Effector memory CD4-positive, alpha-beta T cell (primary cell): ENCODE measurements at places on chromosomes 16 and 17.

DNA sequence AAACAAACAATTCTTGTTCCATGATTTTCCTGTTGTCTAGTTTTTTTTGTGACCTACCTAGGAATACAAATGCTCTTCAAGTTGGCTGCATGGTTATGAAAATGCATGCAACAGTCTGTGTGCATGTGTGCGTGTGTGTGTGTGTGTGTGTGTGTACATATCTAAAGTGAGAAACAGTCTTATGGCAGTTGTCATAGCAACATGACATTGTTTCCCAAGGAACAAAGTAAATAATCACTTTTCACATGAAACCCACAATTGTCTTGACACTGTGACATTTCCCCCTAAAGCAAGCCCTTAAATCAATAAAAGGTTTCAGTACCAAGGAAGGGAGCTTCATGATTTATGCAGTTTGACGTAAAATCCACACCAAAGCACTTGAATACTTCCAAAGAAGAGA is 758.4 kb downstream of the CDH8 start:
- DNase-seq: no peak

GRCh38 chr17:28957277-28957991 is 6.1 kb upstream of the PHF12 start:
- DNase-seq: no peak

DNA sequence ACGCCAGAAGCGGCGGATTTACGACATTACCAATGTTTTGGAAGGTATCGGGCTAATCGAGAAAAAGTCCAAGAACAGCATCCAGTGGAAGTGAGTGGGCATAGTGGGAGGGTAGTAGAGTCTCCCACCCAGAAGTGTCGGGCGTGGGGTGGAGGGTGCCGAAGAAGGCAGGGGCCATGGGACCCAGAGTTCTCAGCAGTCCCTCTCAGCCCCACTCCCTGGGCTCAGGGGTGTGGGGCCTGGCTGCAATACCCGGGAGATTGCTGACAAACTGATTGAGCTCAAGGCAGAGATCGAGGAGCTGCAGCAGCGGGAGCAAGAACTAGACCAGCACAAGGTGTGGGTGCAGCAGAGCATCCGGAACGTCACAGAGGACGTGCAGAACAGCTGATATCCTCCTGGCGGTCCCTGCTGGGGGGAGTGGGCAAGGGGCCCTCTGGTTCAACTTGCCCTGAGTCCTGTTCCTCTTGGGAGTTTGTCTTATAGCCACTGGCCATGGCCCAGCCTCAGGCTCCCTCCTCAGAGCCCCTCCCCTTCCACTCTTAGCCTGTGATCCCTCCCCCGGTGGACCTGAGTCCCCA is 916 bp downstream of the E2F4 start:
- DNase-seq: no peak

- no peak for DNase-seq
These were observed 11.0 kb upstream of the LHX1 start for GRCh38 chr17:36926226-36926625.

DNA sequence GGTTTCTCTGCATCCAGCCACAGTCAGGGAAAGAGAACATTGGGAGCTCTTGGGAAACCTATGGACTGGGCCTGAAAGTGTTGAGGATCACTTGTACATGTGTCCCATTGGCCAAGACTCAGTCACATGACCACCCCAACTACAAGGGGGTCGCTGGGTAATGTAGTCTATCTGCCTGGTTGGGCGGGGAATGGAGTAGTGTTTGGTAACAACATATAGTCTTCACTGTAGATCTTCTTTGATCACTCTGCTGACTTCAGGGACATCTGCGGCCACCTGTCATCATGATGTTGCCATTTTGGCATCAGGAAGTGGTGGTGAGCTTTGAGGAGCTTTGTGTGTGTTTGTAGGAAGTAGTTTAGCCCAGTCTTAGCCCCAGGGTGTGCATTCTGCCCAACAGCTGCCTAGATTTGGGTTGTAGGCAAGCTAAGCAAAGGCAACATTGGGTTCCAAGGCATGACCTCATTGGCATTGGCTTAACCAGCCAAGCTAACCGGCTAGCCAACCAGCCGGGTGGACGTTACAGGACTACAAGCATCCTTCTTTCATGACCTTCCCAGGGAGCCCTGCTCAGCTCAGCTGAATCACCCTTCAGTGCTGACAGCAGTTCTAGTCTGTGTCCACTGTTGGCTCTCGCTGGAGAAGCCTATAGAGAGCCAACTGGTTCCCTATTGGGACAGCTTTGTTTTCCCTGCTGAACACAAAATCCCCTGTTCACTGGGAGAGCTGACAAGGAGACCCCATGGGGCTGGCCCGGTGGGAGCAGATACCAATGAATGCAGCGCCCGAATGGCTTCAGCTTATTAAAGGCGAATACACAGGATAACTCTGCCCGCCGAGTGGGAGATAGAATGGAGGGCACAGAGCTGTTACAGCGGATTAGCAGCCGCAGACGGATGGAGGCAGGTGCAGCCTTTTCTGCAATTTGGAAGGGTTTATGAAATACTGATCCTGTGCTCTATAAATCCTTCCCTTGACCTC is 178.6 kb downstream of the NTN1 start:
- no peak for DNase-seq

GRCh38 chr17:65604070-65604469 is 42.6 kb upstream of the AXIN2 start:
- DNase-seq: no peak

GRCh38 chr17:46013502-46014165 is 14.6 kb downstream of the STH start:
- DNase-seq: no peak

GRCh38 chr16:3349175-3349574 is 6.5 kb upstream of the OR2C1 start:
- no peak for DNase-seq
